ENCODE measurements at places on chromosomes 7 and 10.

DNA sequence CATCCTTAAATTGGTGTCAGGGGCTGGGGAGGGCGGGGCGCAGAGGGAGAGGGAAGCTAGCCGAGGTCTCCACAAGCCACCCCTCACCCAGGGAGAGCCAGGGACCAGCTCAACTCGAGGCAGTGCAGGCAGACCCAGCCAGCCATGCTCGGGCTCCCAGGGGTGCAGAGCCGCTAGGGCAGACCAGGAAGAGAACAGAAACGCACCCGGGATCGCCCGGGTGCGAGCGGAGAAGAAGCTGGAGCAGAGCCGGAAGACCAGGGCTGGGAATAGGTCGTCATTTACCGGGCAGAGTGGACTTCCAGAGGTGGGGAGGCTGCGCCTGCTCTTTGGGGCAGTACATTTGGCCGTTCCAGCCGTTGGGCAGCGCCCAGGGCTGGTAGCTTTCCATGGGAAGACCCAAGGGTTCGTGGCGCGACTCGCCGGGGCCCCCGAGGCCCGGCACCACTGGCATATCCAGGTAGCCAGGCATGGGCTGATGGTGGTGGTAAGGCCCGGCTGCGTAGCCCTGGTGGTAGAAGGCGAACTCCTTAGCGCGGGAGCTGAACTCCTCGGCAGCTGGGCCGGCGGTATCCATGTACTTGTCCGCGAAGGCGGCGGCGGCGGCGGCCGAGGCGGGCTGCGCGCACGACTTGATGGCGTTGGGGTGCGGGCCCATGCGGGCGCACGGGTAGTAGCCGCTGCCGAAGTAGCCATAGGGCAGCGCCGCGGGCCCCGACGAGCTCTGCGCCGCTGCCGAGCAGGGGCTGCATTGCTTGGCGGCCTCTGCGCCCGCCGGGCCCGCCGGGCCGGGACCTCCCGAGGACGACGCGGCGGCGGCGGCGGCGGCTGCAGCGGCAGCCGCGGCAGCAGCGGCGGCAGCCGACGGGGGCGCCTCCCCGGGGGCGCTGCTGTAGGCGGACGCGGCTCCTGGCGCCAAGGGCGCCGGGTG lies 755 bp downstream of the HOXA13 start:
- DNase-seq = no peak

GRCh38 chr10:100570506-100570905 lies 34.8 kb downstream of the HIF1AN start:
- DNase-seq = no peak

DNA sequence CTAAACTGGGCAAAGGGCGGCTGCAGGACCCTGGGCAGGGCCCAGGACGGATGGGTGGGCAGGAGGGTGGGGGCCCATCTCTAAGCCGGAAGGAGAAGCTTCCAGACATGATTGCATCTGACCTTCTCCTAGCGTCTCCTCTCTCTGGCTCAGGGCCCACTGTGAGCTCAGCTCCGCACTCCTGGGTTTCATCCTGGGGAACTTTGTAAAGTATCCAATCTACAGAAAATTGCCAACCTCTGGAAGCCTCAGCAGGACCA lies 8.8 kb upstream of the RET start:
- DNase-seq = no peak

- DNase-seq = peak; percentile 44
Measured at GRCh38 chr7:82527851-82528250, 84.3 kb upstream of the CACNA2D1 start.

- no peak for DNase-seq
Measured at GRCh38 chr10:54550016-54550415, 251.0 kb downstream of the PCDH15 start.

- DNase-seq = no peak
Measured at GRCh38 chr7:116772423-116772863, 89.9 kb upstream of the CAPZA2 start.

DNA sequence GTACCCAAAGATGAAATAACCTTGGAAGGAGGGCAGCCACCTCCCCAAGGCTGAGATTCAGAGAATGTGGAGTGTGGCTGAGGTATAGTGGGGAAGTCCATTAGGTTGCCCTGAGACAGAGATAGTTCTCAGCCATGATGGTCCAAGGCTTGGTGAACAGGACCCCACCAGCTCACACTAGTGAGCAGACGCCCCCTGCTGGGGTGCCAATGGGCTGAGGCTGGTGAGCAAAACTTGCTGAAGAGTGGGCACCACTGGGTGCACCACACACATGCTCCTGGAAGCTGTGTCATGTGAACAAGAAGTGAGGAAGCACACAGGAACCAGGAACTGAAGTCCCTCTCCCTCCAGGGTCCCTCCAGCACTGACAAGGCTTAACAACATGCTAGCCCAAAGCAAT lies 8.9 kb downstream of the FBXL13 start:
- DNase-seq = peak; percentile 33

- DNase-seq = no peak
Measured at GRCh38 chr10:11381023-11381422, 230.4 kb downstream of the USP6NL start.

GRCh38 chr10:84846658-84847316 lies 518.4 kb downstream of the CCSER2 start:
- DNase-seq = no peak

DNA sequence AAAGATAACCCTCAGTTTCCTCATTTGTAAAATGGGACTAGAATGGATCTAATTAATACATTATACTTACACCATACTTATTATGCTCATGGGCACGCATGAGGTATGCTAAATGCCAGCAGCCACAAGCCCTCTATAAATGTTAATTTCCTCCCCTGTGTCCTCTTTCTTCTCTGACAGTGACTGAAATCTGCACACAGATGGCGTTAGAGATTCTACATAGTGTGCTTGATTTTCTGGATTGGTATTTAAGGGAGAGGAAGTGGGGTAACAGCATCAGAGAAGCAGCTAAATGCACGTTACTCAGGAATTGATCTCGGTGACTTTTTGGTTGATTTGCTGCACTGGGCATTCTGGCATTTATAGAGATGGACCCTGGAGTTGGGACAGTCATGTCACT lies 568.5 kb downstream of the CALN1 start:
- no peak for DNase-seq

DNA sequence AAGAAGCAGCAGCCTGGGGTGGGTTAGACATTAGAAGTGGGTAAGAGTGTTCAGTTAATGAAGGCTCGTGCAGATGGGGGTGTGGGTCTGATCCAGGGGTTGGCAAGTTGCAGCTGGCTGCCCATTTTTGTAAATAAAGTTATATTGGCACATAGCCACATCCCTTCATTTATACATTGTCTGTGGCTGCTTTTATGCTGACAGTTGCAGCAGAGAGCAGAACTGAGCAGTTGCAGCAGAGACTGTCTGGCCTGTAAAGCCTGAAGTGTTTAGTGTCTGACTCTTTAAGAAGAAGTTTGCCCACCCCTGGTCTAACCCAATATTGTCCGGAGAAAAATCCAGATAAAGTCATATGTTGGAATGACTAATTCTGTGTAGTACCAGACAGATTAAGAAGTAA lies 38.1 kb downstream of the GLRX3 start:
- DNase-seq = no peak

DNA sequence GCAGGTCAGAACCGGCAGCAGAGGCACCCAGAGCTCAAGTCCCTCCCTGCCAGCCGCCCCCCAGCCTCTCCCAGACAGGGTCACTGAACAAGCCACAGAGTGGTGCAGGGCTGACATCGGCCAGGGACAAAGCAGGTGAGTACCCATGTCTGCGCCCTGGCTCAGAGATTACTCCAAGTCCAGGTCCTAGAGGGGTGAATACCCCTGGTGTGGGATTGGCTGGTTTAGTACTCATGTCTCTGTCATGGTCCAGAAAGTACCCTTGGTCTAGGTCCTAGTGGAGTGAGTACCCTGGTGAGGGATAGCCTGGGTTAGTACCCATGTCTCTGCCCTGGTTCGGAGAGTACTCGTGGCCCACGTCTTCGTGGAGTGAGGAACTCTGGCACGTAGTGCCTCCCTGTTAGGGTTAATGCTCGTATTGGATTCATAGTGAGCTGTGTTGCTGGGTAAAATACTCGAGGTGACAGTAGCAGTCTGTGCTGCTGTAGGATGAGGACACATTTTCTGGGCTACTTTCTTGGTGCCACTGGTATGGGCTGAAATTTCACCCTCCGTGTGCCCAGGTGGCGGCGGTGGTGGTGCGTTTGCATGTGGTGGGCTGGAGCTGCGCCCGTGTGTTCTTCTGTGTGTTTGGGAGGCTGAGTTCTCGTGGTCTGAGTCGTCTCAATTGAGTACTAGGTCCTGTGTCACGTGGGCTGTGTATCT lies 25.5 kb upstream of the KNDC1 start:
- no peak for DNase-seq

DNA sequence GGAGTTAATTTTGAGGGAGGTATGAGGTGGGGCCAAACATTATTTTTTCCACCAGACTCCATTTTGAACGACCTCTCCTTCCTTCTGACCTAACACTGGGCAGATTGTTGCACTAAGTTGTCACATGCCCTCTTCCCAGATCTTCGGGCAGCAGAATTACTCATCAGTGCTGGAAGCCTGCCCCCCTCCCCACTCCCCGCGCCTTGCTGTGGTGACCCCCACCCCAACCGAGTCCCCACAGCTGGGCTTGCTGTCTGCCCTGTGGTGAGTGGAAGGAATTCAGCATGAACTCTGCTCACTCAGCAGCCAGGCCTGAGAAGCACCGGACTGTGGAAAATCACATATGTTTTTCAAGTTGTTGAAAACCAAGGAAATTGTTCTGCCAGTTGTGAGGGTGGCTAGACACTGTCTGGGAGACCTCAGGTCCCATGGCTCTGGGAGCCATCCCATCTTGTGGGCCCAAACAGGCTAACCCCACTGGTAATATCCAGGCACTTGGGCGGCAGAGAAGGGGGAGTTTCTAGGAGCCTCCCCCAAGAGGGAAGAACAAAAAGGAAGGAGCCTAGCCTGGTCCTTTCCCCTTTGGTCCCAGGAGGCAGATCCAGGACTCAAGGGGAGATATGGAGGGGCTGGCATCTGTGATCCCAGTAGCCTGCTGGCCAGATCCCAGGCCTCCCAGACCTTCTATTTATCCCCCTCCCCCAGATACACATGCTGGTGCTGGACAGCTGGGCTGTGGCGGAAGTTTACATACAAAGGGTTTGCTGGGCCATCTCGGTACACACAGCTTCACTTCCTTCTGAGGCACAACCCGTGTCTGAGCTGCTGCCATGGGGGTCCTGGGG lies 3.5 kb upstream of the AEBP1 start:
- no peak for DNase-seq

DNA sequence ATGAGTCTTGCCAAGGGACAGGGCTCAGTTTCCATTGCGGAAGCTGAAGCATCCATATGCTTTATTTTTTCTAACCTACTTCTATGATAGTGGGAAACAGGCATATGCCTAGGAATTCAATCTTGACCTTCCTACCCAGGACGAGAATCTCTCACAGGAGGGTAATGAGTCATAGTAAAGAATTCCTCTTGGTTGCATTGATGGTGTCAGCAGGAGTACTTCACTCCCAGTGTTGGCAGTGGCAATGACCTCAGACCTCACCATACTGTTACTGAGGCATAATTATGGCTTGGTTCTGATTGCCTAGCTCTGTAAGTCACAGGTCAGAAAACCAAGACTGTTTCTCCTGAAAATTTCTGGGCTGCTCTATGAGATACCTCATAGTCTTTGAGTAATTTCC lies 552.9 kb downstream of the ARL4A start:
- DNase-seq = no peak

GRCh38 chr7:3438352-3438751 lies 137.3 kb downstream of the SDK1 start:
- no peak for DNase-seq

DNA sequence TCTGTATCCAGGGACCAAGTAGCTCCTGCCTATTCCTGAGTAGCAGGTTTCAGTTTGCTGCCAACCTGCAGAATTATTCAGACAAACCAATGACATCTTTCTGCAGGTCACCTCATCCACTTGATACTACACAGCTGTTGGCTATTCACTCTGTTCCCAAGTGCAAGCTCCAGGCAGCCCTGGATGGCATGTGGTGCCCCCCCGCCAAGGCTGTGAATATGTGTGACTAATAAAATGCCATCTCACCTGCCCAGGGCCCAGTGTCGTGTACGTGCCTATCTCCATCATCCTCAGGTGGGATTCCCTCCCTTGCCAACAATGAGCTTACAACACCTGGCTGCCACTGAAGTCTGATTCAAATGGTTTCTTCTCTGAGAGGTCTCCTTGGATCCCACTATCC lies 125.8 kb downstream of the RAB11FIP2 start:
- DNase-seq = no peak

GRCh38 chr10:117365612-117366011 lies 9.6 kb downstream of the PDZD8 start:
- DNase-seq = no peak

- no peak for DNase-seq
Measured at GRCh38 chr10:74510594-74510993, 315.8 kb upstream of the KAT6B start.

DNA sequence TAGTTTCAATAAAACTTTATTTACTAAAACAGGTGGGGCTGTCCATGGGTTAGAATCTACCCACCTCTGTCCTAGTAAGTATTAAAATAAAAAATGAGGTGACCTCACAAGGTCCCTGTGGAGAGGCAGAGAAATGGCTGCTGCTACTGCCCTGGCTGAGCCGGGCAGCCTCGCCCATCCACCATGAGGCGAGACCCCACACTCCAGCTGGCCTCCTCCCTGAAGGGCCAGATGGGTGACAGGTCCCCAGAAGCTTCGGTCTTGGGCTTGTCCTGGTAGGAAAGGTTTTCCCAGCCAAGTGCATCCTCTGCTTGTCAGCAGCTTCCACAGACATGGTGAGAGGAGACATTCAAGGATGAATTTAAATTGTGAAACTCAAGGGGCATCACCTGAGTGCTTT lies 565.8 kb downstream of the PTPRN2 start:
- DNase-seq = no peak

DNA sequence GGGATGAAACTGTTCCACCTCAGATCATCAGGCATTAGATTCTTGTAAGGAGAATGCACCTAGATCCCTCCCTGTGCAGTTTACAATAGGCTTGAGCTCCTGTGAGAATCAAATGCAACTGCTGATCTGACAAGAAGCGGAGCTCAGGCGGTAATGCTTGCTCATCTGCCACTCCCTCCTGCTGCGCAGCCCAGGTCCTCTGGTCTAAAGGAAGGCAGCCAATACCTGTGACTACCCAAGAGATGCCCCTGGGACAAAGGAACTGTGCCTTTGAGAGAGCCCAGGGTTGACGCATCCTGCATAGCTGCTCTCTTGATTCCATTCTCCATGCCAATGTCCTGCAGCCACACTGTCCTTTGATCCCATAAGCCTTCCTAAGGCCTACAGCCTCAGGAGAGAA lies 73.1 kb downstream of the ADCYAP1R1 start:
- DNase-seq = no peak

Measured in inflammatory macrophage treated with lipopolysaccharide for 4 hours (primary cell).